ENCODE measurements at places on chromosomes 5 and 9.

DNA sequence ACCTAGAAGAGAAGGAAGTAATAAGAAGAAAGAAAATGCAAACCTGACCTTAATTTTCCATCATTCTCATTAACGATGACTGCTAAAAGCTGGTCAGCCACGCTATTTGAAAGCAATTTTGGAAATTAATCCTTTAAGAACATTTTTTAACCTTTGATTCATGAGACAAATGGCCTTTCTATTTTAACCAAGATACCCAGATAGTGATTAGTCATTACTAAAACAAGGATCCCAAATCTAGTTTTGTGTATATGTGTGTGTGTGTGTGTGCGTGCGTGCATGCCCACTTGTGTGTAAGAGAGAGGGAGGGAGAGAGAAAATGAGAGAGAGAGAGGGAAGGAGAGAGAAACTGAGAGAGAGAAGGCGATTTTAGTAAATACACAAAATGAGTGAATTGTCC is 329.5 kb downstream of the DEPDC1B start:
- no peak for DNase-seq

GRCh38 chr9:7479300-7479699 is 320.3 kb downstream of the DMAC1 start:
- no peak for DNase-seq

DNA sequence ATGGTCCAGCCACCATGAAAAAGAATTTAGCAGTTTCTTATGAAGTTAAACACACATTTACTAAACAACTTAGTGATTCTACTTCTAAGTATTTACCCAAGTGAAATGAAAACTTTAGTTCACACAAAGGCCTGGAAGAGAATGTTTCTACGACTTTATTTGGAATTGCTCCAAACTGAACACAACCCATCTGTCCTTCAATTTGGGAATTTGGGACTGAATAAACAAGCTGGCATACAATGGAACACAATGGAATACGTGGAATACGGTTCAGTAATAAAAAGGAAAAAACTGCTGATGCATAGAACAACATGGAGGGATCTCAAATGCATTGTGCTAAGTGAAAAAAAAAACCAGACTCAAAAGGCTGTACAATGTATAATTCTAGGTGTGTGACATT is 44.6 kb upstream of the BASP1 start:
- DNase-seq = no peak

- DNase-seq = no peak
These were observed 18.2 kb downstream of the C9orf152 start for GRCh38 chr9:110189559-110190320.

DNA sequence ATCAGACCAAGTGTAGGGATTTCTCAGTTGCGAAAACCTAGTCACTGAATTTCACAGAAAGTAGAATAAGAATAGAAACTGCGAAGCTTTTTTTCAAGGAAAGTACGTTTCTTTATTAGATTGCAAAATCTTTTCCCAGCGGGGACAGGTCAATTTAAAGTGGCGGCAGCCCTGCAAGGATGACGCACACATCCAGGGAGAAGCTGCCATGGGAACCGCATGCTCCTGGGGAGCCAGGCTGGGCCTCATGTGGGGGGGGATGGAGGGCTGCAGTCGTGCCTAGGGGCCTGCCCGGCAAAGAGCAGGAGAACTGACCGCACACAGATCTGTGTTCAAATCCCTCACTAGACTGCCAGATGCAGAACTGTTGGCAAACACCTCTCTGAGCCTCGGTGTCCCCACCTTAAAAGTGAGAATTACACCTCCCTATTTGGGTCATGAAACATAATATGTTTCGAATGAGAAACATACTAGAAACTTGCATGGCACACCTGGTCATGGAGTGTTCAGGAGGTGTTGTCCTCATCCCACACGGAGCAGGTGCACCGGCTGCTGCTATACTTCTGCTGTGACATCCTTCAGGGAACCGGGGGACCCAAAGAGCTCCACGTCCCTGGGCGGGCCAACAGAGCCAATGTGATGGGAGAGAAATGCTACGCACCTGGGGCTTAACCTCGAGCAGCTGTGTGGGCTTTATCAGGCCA is 127.8 kb upstream of the PHYKPL start:
- no peak for DNase-seq

DNA sequence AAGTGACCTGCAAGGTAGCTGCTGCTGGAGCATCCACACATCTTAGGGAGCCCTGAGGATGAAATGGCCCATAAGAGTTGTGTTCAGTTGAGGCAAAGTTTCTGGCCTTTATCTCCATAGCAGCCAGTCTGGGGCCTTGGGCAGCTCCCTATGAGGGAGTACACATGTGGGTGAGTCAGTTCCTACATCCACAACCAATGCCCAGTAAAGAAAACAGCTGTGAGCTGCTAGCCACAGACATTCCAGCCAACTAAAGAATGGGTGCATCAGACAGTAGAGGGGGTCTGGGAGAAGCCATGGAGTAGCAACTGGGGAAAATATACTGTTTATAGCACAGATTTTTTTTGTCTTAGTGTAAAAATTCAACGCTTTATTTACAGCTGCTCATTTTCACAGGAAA is 720.7 kb downstream of the TLE1 start:
- no peak for DNase-seq

DNA sequence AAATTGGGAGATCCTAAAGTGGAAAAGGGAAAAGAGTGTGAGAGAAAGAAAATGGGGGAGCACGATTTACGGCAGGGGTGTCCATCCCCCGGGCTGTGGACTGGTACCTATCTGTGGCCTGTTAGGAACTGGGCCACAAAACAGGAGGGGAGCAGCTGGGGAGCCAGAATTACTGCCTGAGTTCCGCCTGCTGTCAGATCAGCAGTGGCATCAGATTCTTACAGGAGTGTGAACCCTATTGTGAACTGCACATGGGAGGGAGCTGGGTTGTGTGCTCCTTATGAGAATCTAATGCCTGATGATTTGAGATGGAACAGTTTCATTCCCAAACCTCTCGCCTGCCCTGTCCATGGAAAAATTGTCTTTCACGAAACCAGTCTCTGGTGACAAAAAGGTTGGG is 108.3 kb upstream of the ADAMTSL1 start:
- DNase-seq = no peak

DNA sequence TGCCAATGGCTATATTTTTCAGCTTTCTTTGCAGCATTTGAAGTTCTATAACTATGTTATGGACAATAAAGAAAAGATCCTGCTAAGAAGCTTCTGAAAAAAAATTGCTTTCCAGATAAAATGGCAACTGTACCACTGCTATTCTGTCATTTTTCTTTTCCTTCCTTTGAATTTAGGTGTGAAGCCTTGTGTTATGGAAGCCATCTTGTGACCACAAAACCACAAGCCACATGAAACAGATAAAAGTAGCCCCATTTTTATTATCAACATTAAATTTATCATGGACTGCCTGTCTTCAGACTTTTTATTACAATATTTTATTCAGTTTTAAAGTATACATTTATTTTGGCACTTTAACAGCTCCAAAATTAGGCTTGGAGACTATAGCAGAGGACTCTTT is 289.9 kb upstream of the ACTBL2 start:
- DNase-seq = no peak

GRCh38 chr5:57009811-57010210 is 57.9 kb upstream of the MIER3 start:
- DNase-seq = no peak

GRCh38 chr9:133048595-133048994 is 13.2 kb upstream of the CEL start:
- no peak for DNase-seq

DNA sequence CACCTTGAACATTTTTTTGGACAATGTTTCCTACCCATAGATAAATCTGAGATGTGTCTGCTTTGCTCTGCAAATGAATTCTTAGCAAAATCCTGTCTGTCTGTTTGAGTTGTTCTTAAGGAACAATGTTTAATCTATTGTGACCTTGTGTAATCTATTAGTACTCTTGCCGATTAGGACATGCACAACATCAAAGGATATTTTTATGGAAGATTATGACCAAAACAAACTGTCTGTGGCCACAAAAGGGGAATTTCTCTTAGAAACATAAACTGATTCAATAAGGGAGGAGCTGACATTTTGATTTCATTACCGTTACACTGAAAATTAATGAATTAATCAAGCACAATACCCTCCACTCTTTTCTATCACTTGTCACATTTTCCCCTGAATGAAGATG is 323.0 kb upstream of the PRR16 start:
- no peak for DNase-seq

GRCh38 chr9:8280811-8281210 is 481.2 kb upstream of the DMAC1 start:
- DNase-seq = no peak

GRCh38 chr5:26482076-26482809 is 556.1 kb downstream of the CDH9 start:
- DNase-seq = no peak

- no peak for DNase-seq
These were observed 107.5 kb downstream of the GALNT10 start for GRCh38 chr5:154298065-154298464.

DNA sequence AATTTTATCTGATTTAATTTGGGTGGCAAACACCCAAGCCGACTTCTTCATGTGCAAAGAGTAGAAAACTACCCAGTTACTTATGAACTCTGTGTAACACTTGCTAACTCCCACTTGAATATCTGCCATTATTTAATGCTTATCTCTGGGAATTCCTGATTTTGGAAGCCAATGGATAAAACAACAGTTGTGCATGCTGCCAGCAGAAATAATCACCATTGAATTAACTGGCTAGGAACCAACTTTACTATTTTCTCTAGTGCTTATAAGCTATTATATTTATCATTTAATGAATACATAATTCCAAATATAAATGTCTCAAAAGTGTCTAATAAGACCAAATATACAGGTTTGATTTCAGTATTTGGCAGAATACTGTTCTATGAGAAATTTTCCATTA is 85.7 kb downstream of the IZUMO3 start:
- no peak for DNase-seq

DNA sequence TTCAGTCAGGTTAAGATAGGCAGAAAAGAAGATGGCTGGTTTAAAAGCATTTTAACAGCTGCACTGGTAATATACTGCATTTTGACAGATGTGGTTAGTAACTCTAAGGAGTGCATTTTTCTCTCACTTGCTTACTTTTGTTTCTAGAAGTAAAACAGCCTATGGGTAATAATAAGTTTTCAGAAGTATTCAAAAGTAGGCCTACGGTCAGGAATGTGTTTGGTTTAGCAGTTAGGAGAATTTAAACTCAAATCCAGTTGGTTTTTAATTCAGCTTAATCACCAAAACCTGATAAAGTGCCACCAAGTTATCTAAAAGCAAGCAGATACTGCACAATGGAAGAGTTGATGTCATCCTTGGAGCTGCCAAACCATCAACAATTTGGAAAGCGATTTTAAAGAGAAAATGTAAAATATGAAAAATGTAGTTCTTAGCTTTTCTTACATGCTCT is 160.3 kb downstream of the ARSB start:
- DNase-seq = no peak

DNA sequence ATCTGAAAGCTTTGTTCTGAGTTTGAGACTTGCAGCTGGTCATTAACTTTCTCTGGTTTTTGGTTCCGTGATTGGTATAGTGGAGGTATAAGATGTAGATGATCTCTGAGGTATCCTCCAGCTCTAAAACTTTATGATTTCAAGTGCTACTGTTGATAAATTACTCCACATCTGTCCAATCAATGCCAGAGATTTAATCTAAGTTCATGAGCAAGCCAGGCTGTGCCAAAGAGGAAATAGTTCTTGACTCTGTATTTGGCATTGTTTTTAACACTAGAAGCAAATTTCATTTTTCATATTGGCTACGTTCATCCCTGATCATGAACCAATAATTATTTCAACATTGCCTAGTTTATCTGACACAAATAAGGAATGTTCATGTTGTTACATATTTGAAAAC is 28.5 kb upstream of the CHD1 start:
- DNase-seq = no peak

- no peak for DNase-seq
These were observed 49.6 kb upstream of the SMIM32 start for GRCh38 chr5:136242611-136243010.

DNA sequence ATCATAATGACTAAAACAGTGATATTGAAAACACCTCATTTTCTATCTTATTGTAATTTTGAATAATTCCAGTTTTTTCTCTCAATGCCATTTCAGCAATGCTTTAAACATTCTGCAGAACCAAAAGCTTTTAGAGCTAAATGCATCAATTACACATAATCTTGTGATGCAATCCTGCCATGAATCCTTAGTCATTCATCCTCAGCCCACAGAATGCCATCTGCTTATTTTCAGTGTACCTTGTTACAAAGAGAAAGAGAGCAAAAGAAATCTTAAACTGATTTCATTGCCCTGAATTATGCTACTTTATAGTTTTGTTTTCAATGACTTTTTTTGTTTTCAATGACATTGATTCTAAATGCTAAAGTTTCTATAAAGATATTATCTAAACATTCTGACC is 1234.8 kb upstream of the C9orf72 start:
- DNase-seq = no peak

GRCh38 chr5:108367679-108368334 is 14.1 kb downstream of the FBXL17 start:
- no peak for DNase-seq

DNA sequence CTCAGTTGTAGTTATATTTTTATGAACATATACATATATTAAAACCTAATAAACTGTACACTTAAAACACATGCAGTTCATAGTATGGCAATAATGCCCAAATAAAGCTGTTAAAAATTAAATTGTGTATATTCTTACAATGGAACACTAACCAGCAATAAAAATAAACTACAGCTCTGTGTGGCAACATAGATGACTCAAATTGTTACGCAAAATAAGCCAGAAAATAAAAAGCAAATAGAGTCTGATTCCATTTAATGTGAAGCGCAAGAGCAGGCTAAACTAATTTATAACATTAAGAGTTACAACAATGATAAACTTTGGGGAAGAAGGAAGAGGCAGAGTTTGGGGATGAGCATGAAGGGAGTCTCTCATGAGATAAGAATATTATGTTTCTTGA is 597.3 kb downstream of the TLE1 start:
- no peak for DNase-seq

GRCh38 chr9:73426269-73426668 is 274.6 kb downstream of the ANXA1 start:
- DNase-seq = no peak

- DNase-seq = no peak
These were observed 300.8 kb upstream of the MSX2 start for GRCh38 chr5:174423558-174423957.

GRCh38 chr5:92874790-92875189 is 706.2 kb downstream of the NR2F1-AS1 start:
- DNase-seq = no peak

- no peak for DNase-seq
These were observed 8.1 kb downstream of the TNFAIP8 start for GRCh38 chr5:119363936-119364335.

GRCh38 chr5:88390481-88390880 is 121.8 kb upstream of the TMEM161B start:
- no peak for DNase-seq

Data from stimulated activated CD4-positive, alpha-beta T cell treated with anti-CD3 and anti-CD28 coated beads, TNF-alpha, amount 100 ng/mL, for 24 hours (primary cell).